H1 (cell line): ENCODE measurements at places on chromosomes 1 and 21. TPM values are rescaled to one million over a fixed set of nuclear protein-coding genes. Genes with fewer than 3 reads are reported as not detected.

GRCh38 chr1:38126970-38127369 is 80.4 kb upstream of the POU3F1 start:
- no peak for DNase-seq

DNA sequence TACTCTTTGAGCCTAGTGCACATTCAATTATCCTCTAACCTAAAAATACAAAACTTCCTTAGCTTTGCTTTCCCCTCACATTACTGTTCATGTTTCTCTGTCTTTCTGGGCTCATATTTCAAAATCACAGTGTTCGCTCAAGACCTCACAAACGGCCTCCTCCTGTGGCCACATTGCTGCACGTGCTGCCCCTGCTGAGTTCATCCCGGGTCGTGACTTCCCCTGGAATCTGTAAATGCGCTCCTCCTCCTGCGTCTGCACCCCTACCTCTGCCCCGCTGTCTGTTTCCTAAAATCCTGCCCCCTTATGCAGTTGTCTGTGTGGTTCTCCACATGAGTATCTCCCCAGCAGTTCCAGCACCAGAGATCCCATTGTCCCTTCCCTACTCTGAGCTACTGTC is 45.5 kb upstream of the RAVER2 start:
- no peak for DNase-seq

GRCh38 chr1:78319603-78320002 is 171.2 kb upstream of the PTGFR start:
- no peak for DNase-seq

DNA sequence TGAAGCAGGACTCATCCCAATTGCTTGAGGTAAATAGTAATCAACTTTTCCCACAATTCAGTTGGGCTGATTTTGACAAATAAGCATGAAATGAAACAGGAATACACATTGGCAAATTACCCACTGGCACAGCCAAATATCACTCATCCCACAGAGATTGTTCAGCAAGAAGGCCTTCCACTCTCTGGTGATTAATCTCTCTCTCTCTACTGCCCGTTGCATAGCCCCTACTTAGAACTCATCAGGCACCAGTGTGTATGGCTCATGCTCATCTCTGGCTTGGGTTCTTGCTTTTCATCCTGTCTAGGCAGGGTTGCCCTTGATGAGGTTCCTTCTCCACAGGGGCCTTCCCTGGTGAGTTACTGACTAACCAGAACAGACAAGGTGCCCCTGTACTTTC is 1.1 kb downstream of the BSDC1 start:
- DNase-seq: no peak

- peak; percentile 72 for DNase-seq
Measured at GRCh38 chr1:168135921-168136708, 615 bp downstream of the GPR161 start.

Gene S100A3
- total RNA-seq: 0.47 TPM in 1 of 2 replicates, not detected in the other

DNA sequence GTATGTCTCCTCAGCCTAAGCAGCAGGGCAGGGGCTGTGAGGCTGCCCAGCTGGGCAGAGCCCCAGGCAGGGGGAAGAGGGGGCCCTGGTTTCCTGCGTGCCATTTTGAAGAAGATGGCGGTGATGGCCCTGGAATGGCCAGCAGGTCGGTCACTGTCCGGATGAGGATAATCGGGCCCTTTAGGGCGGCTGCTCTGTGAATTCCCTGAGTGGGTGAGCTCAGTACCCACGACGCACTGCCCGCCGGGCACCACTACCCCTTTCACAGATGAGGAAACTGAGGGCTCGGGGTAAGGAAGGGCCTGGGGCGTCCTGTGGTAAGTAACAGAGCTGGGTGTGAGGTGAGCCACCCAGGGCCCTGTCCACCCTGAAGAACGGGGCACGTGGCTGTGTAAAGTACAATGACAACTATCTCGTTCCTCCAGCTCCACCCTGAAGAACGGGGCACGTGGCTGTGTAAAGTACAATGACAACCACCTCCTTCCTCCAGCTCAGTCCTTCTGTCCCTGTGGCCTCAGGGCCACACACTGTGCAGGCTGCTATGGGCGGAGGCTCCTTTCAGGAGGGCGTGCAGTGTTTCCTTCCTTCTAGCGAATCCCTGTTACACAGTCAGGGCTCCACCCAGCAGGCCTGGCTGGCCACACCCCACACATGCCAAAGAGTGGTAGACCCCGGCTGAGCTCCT is 23.2 kb downstream of the ITGB2 start:
- no peak for DNase-seq

- DNase-seq: no peak
Measured at GRCh38 chr21:43829575-43830119, 35.4 kb upstream of the AGPAT3 start.

GRCh38 chr1:206636671-206637070 is 1.3 kb downstream of the DYRK3 start:
- no peak for DNase-seq

- DNase-seq: no peak
Measured at GRCh38 chr1:179077396-179077795, 4.5 kb upstream of the TOR3A start.

Gene INKA2
- total RNA-seq: 10.9 and 11.5 TPM in 2 replicates

- no peak for DNase-seq
Measured at GRCh38 chr1:1324524-1325287, at the start of the genes CPTP and INTS11. Gene CPTP (plus strand): TSS chr1:1324802. CDS start chr1:1326911, 2,109 bp downstream. Gene INTS11 (minus strand): TSS chr1:1324660. CDS start chr1:1324608, 52 bp downstream.

DNA sequence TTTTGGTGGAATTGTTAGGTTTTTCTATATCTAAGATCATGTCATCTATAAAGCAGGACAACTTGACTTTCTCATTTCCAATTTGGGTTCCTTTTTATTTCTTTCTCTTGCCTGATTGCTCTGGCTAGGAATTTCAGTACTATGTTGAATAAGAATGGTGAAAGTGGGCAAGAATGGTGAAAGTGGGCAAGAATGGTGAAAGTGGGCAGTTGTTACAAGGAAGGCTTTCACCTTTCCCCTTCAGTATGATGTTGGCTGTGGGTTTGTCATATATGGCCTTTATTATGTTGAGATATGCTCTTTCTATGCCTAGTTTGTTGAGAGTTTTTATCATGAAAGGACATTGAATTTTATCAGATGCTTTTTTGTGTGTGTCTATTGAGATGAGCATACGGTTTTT is 64.5 kb downstream of the XPR1 start:
- DNase-seq: no peak

DNA sequence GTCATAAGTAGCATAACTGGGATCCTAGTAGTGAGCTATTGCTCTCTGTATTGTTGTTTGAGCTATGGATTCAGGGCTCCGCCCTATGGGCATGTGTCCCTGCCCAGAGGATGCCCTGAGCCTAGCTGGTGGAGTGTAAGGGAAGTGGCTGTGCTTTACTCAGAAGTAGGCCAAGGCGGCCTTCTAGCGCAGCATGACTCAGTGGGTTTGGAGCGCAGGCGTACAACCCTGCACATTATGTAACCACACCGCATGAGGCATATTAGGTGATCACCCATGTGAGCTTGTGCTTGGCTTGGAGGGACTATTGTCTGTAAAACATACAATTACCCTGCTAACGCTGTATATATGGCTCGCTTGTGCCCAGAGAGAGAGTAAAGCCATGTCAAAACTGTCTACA is 11.1 kb upstream of the UBE2U start:
- no peak for DNase-seq

Gene ATP1A2
- 34.8 and 39.7 TPM in 2 replicates for total RNA-seq
